Stimulated activated CD4-positive, alpha-beta T cell treated with anti-CD3 and anti-CD28 coated beads, Interleukin-15, amount 100 ng/mL, for 24 hours (primary cell): ENCODE measurements at places on chromosomes 6 and 20.

DNA sequence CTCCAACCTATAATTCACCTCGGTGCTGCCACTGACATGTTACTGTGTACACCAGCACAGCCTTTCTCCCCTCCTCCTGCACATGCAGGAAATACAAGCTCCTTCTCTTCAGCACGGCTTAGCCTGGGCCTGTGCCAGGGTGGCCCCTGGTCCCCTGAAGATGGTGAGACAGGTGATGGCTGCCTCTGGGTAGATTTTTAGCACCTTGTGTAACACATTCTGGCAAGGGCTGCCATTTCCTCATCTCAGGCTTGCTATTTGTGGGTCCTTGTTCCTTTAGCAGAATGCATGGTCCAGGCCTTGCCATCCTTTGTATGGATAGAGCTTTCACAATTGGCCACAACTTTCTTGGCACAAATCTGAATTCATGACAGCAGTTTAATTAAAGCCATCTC is 151.3 kb downstream of the CDC5L start:
- no peak for DNase-seq

GRCh38 chr6:45801471-45802289 is 214.0 kb downstream of the CLIC5 start:
- DNase-seq = peak; percentile 76

GRCh38 chr20:33812152-33812849 is 1.2 kb downstream of the CHMP4B start:
- peak; percentile 62 for DNase-seq

DNA sequence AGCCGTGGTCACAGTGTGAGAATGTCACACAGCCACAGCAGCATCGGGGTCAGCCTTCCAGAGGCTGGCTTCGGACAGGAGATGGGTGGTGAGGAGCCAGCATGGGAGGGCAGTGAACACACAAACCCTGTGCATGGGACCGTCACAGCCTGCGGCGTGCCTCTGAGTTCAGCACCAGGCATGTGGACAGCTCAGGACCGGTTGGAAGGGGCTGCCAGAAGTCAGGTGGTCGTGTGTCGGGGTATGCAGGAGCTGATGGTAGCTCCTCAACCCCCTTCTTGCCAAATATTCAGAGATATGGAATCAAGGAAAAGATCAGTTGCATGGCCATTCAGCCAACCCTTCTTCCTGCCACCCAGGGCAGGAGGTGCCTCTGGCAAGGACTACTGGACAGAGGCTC is 28.2 kb downstream of the MYT1 start:
- DNase-seq = no peak

GRCh38 chr6:3232017-3232945 is 4.8 kb upstream of the TUBB2B start:
- no peak for DNase-seq

GRCh38 chr20:48697845-48698491 is 129.8 kb downstream of the PREX1 start:
- no peak for DNase-seq

- no peak for DNase-seq
Measured at GRCh38 chr6:143040018-143040417, 20.7 kb upstream of the AIG1 start.

GRCh38 chr6:25296217-25296905 is 17.2 kb downstream of the CARMIL1 start:
- no peak for DNase-seq

GRCh38 chr20:47127999-47128398 is 228.5 kb downstream of the ZMYND8 start:
- no peak for DNase-seq

DNA sequence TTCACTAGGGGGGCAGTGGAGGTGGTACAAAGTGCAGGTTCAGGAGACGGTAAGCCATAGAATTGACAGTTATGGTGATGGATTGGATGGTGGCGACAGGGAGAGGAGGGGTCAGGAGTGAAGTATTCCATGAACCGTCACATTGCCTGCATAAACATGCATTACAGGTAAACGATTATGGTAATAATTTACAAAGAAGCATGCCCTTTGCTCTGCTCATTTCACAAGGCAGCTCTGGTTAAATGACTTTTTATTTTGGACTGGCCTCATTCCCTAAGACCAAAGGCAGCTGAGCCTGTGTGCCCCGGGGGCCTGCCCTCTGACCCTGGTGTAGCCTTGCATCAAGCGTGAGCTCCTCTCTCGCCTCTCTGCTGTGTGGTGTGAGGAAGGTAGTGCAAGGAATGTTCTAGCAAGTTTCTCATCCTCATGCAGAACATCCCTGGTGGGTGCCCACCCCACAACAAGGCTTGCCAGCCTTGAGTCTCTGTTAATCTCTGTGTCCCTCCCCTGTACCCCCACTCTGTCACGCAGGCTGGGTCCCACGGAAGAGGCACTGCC is 59.0 kb downstream of the PPP1R14C start:
- no peak for DNase-seq

DNA sequence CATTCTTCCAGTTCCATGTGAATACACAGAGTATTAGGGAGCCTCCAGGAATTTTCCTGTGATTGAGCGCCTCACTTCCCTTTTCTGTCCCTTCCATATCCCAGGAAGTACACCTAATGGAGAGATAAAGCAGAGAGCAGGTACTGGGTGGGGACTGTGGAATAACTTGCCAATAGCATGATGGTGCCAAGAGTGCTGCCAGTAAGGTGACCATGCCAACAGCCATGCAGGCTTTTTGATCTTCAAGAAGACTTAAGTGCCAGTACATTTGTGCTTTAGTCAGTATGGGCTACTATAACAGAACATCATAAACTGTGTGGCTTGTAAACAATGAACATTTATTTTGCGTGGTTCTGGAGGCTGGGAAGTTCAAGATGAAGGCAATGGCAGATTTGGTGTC is 160.2 kb upstream of the RIMS1 start:
- no peak for DNase-seq

DNA sequence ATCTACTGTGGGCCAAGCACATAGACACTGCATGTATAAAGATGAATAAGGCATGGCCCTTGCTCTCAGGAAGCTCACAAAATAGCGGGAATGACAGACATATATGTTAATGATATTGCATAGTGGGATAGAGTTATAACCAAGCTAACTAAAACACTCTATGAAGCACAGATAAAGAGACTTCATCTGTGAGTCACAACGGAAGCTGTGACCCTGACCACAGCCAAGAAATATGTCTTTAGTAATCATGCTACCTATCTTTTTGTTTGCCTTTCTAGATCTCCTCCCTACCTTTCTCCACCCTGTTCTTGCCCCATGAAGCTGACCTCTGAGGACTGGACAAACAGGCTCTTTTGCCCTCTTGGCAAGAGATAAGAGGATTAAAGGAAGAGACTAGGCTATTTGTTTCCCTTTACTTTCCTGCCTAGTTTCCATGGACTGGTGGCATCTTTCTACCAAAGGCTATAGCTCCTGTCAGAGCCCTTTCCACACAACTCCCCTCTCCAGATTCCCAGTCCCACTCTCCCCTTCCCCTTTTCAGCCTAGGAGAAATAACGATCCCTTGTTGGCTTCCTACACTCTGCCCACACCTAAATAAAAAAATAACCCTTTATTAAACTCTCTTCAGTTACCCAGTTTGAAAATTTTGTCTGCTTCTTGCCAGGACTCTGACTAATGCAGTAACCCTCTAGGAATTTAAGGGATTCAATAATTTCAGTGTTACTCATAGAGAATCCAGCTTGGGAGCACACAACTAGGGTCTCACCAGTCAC is 504.9 kb upstream of the MARCKS start:
- no peak for DNase-seq

DNA sequence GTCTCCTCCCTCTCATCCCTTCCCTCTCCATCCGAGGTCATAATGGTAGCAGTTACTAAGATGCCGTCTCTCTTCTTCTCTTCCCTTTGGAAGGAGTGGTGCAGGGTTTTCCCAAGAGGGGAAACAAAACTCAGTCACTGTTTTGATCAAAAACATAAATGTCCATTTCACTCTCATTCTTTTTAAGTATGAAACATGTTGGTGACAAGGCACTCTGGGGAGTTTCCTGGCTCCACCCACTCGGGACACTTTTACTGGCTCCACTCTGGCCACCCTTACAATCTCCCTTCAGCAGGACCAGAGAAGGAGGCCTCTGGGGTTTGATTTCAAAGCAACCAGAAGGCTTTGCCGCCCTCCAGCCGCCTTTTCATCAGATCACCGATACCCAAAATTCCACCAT is 57.0 kb downstream of the FGD2 start:
- no peak for DNase-seq

DNA sequence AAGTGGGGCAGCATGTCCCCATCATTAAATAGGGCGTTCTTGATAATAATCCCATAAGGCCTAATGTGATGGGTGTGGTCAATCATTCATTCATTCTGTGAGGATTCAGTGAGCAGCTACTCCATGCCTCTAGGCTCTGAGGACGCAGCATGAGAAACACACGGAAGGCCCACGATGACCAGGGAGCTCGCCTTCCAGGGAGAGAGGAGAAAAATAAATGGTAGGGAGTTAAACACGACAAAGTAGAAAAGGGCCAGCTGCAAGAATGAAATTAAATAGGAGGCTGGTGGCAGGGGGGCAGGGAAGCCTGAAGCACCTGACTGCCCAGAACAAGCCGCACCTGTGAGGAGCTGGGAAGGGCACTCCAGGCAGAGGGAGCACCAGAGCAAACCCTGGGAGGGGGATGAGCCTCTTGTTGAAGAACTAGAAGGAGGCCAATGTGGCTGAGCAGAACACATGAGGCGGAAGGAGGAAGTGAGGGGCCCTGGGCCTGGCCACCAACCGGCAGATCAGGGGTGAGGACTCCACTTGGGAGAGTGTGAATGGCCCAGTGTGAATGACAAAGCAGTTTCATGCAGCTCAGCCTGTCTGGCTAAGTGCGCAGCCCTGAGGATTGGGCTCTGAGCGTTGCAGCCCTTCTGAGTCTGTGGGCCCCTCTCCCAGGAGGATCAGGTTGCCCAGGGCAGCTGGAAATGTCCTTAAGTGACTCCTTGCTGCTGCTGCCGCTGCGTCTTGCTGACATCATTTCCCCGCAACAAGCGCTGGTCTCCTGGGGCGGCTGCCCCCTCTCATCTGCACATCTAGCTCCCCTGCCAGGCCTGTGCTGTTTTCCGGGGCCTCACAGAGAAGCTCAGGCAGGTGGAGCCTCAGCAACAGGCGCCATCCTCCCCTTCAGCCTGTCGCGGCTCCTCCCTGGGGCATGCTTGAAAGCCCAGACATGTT is 99.9 kb downstream of the CDH26 start:
- DNase-seq = peak; percentile 25

DNA sequence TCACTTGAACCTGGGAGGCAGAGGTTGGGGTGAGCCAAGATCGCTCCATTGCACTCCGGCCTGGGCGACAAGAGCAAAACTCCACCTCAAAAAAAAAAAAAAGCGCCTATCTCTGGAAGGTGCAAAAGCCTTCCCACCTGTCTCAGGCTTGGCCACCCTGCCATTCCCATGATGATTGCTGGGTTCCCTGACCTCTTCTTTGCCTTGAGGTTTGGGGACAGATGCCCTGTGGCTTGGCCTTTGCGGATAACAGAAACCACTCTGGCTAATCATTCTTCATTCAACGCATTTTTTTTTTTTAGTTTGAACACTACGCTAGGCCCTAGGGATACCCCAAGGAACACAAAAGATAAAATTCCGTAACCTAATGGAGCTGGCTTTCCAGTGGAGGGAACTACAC is 6.8 kb upstream of the HMGA1 start:
- DNase-seq = no peak

- DNase-seq = no peak
Measured at GRCh38 chr6:3341467-3341866, 82.7 kb downstream of the PSMG4 start.

- DNase-seq = no peak
Measured at GRCh38 chr20:44166008-44166407, 21.0 kb downstream of the JPH2 start.

DNA sequence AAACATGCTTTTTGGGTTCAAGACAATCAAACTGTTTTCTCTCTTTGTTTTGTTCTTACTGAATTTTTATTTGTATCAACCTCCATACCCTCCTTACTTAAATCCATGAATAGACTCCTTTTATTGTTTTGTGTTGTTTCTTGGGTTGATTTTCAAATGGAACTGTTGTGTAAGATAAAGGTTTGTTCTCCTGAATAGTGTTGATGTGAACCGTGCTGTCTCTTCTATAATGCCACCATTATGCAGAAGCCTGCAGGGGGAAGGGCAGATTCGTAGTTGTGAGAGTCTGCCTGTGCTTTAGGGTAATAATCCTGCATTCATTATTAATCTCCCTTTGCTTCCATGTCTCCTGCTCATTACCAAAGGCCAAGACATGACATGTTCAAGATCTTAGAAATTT is 105.9 kb downstream of the CDKAL1 start:
- no peak for DNase-seq

GRCh38 chr6:158057213-158057987 is 75.7 kb downstream of the SYNJ2 start:
- peak; percentile 73 for DNase-seq

DNA sequence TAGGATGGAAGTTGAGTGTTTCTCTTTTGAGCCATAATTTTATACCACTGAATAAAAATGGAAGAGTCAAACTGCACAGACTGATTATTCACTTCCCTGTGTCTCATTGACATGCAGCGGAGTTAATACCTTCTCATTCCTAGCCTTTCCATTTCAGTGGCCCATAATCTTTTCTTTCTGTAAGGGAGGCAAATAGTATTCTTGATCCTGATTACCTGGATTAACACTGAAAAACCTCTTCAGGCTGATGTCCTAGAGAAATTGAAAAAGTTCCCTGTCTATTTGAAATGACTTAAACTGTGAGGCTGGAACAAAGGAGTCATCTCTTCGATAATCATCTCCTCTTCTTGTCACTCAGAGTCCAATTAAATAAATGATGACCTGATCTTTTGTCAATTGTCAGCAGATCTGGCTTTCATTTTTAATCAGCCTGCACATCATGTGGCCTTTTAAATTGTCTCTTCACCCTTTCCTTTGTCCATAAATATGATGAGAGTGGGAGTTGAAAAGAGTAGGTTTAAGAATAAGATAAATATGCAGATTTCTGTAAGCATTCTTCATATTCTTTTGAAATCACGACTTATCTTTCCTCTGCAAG is 713.0 kb downstream of the EPM2A start:
- DNase-seq = no peak

- peak; percentile 45 for DNase-seq
Measured at GRCh38 chr20:20368418-20369249, 730 bp downstream of the INSM1 start.

DNA sequence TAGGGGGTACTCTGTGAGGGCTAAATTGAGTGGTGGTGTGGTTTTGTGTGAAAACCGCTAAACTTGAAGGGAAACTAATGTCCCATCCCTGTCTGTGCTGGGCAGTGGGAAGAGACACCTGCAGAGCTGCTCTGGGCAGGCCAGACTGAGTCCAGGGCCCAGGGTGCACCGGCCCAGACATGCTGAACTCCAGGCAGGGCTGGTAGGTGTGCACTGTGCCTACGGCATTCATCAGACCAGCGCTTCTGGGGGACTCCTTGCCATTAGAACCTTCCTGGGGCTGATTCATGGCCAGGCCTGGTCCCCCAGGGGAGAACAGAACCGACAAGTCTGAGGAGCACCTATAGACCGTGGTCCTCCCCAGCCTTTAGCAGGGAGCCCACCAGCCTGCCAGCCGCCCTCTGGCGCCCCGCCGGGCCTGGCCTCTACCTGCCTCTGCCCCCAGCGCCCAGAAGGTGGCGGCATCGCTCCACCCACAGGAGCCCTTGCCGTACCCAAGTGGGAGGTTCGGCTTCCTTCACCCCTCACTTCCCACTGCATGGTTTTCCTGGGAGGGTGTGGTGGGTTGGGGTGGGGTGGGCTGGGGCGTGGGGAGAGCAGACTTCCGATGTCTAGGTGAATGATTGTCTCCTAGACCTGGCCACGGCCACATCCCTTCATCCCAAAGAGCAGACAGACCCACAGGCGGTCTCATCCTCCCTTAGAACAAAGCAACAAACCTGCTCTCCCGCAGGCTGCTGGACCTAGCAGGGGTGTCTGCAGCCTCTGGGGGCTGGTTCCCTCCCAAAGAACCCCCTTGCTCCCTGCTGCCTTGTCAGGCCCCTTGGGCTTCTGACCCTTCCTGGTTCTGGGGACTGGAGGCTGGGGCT is 15.5 kb downstream of the CCDC167 start:
- peak; percentile 80 for DNase-seq
